ENCODE measurements at places on chromosomes 7 and 10.

DNA sequence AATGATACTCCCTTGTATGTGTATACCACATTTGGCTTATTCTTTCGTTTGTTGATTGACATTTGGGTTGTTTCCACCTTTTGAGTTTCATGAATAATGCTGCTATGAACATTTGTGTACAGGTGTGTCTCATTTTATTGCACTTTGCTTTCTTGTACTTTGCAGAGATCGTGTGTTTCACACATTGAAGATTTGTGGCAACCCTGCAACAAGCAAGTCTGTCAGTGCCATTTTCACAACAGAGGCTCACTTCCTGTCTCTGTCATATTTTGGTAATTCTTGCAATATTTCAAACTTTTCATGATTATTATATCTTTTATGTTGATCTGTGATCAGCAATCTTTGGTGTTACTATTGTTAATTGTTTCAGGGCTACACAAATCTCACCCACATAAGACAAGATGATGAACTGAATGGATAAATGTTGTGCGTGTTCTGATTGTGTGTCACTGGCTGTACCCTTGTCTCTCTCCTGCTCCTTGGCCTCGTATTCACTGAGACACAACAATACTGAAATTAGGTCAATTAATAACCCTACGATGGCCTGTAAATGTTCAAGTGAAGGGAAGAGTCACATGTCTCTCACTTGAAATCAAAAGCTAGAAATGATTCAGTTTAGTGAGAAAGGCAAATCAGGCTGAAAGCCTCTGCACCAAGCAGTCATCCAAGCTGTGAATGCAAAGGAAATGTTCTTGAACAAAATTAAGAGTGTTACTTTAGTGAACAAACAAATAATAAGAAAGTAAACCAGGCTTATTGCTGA, 133.6 kb upstream of the JCAD start:
- DNase-seq: no peak

GRCh38 chr7:13104128-13104527, 416.7 kb downstream of the ARL4A start:
- no peak for DNase-seq

DNA sequence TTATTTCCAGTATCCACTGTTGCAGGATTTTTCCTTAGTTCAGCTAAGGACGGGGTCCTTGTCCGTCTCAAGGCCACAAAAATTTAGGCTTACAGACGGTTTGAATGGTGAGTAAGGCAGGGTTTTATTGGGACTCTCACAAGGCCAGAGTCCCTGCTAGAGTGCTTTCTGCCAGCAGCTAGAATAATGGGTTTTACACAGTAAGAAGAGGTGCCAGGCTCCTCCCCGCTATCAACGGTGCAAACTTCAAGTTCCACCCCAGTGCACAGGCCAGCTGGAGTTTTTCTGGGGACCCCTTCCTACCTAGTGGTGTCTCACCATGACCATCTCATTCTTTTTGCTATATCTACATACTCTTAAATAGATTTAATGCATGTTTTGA, 198.5 kb upstream of the KCTD7 start:
- no peak for DNase-seq

DNA sequence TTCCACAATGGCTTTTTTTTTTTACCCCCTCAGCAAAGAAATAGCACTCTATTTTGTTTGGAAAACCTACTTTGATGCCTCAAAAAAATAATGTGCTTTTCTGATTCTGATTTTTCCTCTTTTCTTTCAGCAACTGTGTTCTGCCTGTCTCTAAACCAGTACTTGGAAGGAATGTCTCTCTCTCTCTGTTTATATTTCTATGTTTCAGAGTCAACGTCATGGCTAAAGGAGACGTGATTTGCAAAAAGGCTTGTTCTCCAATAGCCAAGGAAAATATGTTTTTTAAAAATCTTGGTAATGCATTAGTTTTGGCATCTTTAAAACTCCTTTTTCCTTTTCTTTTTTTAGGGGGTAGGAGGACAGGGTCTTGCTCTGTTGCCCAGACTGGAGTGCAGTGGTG, 56.0 kb upstream of the SDK1 start:
- DNase-seq: no peak

GRCh38 chr10:11447586-11447985, 163.9 kb downstream of the USP6NL start:
- no peak for DNase-seq

DNA sequence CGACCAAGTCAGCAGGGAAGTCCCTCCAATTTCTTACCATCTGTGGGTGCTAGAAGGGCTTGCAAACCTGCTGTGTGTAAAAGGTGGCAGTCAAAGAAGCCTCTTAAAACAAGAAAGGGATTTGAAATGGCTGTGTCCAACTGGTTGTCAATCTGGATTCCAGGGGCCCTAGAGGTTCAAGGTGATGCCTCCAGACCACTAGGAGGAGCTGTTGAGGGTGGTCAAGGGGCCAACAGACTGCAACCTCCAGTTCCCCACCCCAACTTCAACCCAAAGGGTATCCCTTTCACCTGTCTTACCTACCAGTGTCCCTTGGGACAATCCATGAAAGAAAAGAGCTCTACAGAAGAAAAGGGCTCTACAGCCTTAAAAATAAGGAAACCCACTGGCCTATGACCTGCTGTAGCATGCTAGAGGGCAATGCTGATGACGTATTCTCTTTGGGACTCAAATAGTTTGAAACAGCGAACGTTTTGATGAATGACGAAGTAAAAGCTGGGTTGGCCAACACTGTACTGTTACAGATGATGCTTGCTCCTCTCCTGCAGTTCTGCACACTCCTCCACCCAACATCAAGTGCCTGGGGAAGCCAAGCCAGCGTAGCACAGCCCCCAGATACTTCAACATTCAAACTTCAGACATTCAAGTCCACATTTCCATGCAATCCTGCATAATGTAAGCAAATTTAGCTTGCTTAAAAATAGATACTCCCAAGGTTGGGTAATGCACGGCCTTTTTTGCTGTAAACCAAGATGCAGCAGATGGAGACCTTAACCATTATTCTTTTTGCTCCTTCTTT, 45.9 kb upstream of the WDR11 start:
- DNase-seq: no peak

DNA sequence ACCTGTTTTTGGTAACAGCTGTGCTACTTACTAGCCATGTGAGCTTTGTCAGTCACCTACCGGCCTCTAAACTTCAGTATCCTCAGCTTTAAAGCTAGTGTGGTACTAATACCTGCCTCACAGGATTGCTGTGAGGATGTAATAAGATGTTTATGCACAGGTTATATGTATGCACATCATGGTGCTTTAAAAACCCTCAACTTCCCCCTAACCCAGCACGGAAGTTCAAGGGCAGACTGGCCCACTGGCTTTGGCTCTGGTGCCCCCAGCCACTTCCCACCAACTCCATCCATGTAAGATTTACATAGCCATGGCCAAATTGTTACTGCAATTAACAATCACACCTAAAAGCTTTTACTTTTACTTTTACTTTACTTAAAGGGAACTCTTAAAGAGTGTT, 676.0 kb upstream of the GALNT17 start:
- no peak for DNase-seq

DNA sequence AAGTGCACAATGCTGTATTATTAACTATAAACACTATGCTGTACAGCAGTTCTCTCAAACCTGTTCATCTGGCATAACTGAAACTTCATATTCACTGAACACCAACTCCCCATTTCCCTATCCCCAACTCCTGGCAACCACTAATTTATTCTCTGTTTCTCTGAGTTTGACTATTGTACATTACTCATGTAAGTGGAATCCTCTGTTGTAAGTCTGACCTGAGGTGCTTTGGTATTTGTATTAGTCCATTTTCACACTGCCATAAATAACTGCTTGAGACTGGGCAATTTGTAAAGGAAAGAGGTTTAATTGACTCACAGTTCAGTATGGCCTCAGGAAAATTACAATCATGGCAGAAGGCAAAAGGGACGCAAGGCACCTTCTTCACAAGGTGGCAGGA, 266.3 kb downstream of the PPP1R3A start:
- no peak for DNase-seq

DNA sequence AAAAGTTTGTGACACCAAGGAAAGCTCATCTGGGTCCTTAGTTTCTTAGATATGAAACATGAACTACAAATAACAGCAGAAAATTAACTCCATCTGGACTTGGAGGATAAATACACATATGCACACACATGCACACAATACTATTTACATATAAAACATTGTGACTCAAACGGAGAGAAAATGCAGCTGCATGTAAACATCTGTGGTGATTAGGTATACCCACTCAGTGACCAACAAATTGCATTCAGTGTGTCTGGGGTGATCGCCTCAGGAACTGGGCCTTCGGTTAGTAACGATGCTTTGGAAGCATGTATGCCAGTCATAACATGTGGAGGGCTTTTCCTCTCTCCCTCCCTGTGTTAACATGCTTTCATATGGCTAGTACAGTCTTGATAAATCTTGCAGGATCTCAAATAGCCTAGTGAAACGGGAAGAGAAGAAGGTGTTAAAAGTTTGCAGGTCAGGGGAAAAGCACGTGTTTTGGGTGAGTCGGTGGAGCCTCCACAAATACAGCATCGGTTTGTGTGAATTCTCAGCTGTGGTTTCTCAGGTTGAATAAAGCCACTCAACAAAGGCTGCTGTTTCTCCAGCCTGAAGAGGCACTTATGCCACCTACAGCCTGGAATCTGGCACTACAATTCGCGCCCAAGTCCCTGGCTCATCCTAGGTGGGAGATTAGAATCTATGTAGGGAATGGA, 8.7 kb upstream of the GLRX3 start:
- no peak for DNase-seq

GRCh38 chr7:25638068-25638467, 409.8 kb upstream of the NPVF start:
- DNase-seq: no peak

DNA sequence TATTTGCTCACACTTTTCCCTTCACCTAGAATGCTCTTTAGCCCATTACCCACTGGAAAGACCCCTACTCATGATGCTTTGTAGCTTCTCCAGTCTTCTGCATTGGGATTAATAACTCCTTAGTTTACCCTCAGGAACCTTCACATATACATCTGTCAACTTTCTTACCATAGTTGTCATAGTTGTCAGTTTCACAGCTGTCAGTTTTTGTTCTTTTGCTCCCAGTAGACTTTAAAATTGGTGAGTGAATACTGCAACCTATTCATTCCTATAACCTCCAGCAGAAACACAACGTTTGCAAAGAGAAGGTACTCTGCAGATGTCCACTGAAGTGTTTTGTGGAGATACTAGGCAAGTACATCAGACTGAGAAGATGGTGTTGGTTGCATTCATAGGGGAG, 2.6 kb downstream of the PON1 start:
- DNase-seq: no peak

GRCh38 chr7:144776447-144776846, 59.4 kb downstream of the TPK1 start:
- DNase-seq: no peak

DNA sequence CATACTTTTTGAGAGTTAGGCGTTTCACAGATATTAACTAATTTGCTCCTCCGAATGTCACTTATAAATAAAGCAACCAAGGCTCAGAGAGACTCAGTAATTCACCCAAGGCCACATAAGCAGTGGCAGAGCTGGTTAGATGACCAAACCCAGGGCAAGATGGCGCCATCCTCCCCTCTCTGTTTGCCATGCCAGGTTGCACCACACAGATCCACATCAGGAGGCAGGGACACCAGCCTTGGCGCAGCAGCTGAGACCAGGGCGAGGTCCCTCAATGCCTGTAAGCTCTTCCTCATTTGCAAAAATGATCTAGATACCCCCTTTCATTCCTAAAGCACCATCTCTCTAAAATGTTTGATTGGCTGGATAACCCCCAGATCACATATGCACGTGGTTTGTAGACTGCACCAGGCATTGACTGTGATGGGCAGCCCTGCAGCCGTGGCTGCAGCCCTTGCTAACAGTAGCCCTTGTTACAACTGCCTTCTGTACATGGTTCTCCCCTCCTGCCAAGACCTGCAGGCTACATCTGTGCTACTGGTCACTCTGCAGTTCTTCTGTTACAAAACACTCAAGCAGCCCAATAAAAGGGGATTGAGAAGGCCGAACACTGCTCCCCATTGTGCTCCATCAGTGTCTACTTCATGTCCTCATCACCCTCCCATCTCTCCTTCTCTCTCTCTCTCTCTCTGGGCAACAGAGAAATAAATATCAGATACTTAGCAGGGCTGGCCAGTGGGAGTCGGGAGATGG, 298.6 kb downstream of the PRPF18 start:
- no peak for DNase-seq

- no peak for DNase-seq
Measured at GRCh38 chr7:120274899-120275298, 1.9 kb downstream of the KCND2 start.

- no peak for DNase-seq
Measured at GRCh38 chr7:157909370-157909769, 572.6 kb downstream of the DNAJB6 start.

GRCh38 chr7:99955247-99955646, 20.6 kb downstream of the AZGP1 start:
- no peak for DNase-seq

DNA sequence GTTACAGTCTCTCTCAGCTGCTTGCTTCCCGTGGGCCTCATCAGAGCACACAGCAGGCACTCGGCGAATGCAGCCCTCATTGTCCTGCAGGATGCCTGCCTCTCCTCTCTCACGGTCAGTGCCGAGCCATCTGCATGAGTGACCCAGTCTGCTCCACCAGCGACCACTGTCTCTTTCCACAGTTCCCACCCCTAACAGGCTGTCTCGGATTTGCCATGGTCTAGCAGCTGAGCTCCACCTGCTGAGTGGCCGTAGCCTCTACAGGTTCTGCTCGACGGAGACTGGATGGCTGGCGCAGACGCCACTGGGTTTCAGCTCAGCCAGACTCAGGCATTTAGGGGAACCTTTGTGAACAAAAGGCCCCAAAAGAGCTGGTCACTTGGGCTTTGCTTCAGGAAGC, 209.4 kb upstream of the FOXK1 start:
- no peak for DNase-seq

DNA sequence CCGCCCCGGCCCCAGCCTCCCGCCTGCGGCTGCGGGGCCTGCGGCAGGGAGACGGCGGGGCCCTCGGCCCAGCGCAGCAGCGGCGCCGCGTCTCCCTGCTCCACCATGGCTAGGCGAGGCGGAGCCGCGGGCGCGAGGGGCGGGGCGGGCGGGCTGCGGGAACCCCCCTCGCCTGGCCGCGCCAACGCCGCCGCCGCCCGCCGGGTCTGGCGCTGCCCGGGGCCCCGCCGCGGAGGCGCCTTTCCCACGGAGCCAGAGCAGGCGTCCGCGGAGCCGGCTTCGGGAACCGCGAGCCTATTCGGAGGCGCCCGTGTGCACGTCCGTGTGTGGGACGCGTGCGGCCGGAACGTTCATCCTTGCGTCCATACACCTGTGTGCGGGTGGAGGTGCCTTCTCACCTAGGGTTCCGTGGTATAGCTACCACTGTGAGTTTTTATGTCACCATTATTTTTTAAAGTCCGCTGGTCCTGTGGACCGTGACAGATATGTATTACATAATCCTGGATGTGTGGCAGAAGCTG, at the start of gene DENND11:
DENND11 (minus strand) TSS at position 120 of the 521 bp plus-strand sequence; CDS start at position 107, 13 bp downstream.
- no peak for DNase-seq

All from cerebellar nuclear complex (tissue), 1 donor.